A549 treated with Mapracorat at 1 μM for 4 hours (cell line): ENCODE measurements at places on chromosomes 2 and 18. TPM values are rescaled to one million over a fixed set of nuclear protein-coding genes. Genes with fewer than 3 reads are reported as not detected.

MROH2A gene
- 0.12 to 0.26 TPM (median 0.18 TPM) in 4 of 5 replicates, not detected in the other for total RNA-seq

DCDC2C gene
- 0.24 to 0.57 TPM (median 0.38 TPM) in 3 of 5 replicates, not detected in the others for total RNA-seq

SERPINB4 gene
- total RNA-seq, result 0.08 to 0.09 TPM in 2 of 5 replicates, not detected in the others

LRRTM1 gene
- not detected in 5 replicates for total RNA-seq

DSEL gene
- 0.31 to 0.47 TPM (median 0.40 TPM) in 5 replicates for total RNA-seq

CROCC2 gene
- not detected in 5 replicates for total RNA-seq

ACSL3 gene
- 116 to 172 TPM (median 141 TPM) in 5 replicates for total RNA-seq

ACTG2 gene
- total RNA-seq, result 0.18 to 0.56 TPM (median 0.29 TPM) in 5 replicates

CIB4 gene
- total RNA-seq, result 0.31 to 0.38 TPM (median 0.35 TPM) in 3 of 5 replicates, not detected in the others

POTEC gene
- total RNA-seq, result not detected in 5 replicates

VSNL1 gene
- total RNA-seq, result not detected in 5 replicates

STON1 gene
- total RNA-seq, result 0.33 to 0.55 TPM (median 0.41 TPM) in 5 replicates

SLC11A1 gene
- 0.11 to 0.26 TPM (median 0.15 TPM) in 5 replicates for total RNA-seq

CDH20 gene
- not detected in 5 replicates for total RNA-seq

MTHFD2 gene
- 136 to 148 TPM (median 145 TPM) in 5 replicates for total RNA-seq

PRKAG3 gene
- total RNA-seq, result not detected in 5 replicates

CKAP2L gene
- 12.1 to 16.9 TPM (median 15.1 TPM) in 5 replicates for total RNA-seq

DPYSL5 gene
- total RNA-seq, result 3.6 to 7.7 TPM (median 5.3 TPM) in 5 replicates

IL1F10 gene
- not detected in 5 replicates for total RNA-seq

KATNAL2 gene
- 1.3 to 2.4 TPM (median 1.8 TPM) in 5 replicates for total RNA-seq

POLR1A gene
- total RNA-seq, result 16.6 to 25.3 TPM (median 22.0 TPM) in 5 replicates

MAP3K20 gene
- 23.7 to 32.2 TPM (median 30.1 TPM) in 5 replicates for total RNA-seq

RTP5 gene
- total RNA-seq, result not detected in 5 replicates

PTH2R gene
- total RNA-seq, result not detected in 5 replicates

MERTK gene
- total RNA-seq, result 1.9 to 3.0 TPM (median 2.0 TPM) in 5 replicates

WDCP gene
- 11.7 to 14.3 TPM (median 12.9 TPM) in 5 replicates for total RNA-seq

CRIM1 gene
- 120 to 184 TPM (median 148 TPM) in 5 replicates for total RNA-seq

IGFBP5 gene
- total RNA-seq, result 0.08 to 0.25 TPM (median 0.20 TPM) in 5 replicates

ABCG8 gene
- total RNA-seq, result not detected in 5 replicates

ANKAR gene
- 0.64 to 1.9 TPM (median 1.5 TPM) in 5 replicates for total RNA-seq

PXDN gene
- total RNA-seq, result 10.4 to 15.4 TPM (median 13.8 TPM) in 5 replicates

SIX3 gene
- total RNA-seq, result 1.2 to 2.4 TPM (median 1.9 TPM) in 5 replicates

GPR155 gene
- total RNA-seq, result 0.10 to 0.36 TPM (median 0.32 TPM) in 5 replicates

KYNU gene
- total RNA-seq, result 238 to 285 TPM (median 251 TPM) in 5 replicates

RUFY4 gene
- not detected in 5 replicates for total RNA-seq

LYPD6B gene
- total RNA-seq, result not detected in 5 replicates

CABLES1 gene
- 13.0 to 14.8 TPM (median 13.5 TPM) in 5 replicates for total RNA-seq
